ENCODE measurements at places on chromosomes 11 and 22.
A peak's percentile ranks its signal among the peaks of the same experiment; 100 is the strongest.

DNA sequence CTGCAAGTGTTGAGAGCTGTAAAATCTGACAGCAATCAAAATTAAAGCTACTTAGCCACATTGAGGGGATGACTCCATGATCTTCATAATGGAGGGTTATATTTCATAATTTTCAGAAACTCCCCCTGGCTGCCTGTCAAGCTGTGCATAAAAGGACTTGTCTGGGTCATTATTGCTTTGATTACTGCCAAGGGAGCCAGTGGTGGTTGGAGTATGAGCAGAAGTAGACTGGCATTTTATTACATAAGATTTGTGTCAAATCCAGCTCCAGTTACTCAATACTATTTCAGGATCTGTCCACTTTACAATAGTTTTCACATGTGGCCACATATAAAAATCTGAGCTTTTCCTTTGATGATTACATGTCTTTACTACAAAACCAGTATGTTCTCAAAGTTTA is 108.9 kb upstream of the SLC5A12 start:
- DNase-seq: no peak

- DNase-seq: peak; percentile 56
These were observed at the start of gene RNF215 for GRCh38 chr22:30386960-30387827. Gene RNF215 (minus strand): TSS chr22:30387411. CDS start chr22:30387313, 98 bp downstream.

DNA sequence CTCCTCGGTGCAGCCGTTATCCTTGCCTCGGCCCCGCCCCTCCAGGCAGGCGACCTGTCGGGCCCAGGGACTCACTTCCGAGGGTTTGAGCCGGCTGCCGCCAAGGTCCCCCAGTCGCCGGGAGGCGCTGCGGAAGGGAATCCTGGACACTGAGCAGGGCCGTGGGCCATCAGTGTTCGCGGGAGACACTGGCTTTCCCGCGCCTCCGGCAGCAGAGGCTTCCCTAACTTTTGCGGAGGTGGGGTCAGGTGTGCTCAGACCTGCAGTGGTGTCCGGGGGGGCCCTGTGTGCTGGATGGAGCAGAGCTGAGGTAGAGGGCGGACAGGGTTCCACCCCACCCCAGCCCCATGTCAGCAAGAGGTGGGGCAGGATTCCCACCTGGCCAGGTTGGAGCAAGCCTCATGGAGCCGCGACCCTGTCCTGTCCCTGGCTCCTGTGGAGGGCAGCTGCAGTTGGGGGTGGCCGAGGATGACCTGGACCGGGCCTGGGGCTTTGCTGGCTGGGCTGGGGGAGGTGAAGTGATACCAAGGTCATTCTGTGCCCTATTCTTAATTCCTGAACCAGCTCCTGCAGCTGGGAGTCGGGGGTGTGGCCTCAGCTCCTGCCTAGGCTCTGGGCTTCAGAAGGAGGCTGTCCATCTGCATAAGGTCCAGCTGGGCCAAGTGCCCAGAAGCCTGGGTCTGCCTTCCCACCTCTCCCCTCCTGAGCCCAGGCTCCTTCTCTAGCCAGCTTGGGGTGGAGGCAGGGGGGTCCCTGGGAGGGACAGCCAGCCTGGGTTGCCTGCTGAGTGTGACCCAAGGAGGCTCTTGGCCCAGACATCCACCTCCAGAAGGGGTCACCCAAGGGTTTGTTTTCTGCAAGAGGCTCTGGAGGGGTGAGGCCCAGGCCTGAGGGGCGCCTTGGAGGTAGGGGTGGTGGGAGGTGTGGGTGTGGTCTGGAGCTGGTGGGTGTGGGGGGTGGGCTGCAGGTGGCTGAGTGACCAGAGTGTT is 8.4 kb downstream of the TSPAN4 start:
- DNase-seq: no peak

DNA sequence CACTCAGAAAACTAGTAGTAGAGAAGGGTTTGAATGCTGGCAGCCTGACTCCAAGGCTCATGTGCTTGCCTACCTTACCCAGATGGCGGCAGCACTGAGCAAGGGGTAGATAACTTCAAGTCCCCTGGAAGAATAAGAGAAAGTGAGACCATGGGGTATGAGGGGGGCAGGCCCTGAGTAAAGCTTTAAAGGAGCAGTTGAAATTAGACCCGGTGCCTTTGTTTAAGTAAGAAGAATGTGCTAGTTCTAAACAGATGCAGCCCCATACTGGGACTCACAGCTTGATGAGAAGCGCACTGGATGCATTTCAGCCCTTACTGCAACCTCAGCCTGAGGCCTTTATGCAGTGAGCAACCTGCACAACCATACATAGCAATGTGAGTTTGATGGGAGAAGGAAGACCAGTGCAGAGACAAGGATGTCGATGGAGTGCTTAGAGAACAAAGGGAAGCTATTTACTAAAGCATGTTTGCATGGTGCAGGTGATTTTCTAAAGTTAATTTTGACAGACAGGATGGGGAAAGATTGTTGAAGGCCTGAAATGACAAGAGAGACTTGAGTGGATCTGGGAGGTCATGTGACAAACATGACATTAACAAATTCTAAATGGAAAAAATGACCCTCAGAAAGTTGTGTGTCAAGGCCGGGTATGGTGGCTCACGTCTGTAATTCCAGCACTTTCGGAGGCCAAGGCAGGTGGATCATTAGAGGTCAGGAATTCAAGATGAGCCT is 27.1 kb upstream of the TMA7B start:
- DNase-seq: peak; percentile 55

Measured in CD4-positive, alpha-beta T cell treated with Interleukin-4 for 4 hours (primary cell).